ENCODE measurements at places on chromosomes 13 and 19.

DNA sequence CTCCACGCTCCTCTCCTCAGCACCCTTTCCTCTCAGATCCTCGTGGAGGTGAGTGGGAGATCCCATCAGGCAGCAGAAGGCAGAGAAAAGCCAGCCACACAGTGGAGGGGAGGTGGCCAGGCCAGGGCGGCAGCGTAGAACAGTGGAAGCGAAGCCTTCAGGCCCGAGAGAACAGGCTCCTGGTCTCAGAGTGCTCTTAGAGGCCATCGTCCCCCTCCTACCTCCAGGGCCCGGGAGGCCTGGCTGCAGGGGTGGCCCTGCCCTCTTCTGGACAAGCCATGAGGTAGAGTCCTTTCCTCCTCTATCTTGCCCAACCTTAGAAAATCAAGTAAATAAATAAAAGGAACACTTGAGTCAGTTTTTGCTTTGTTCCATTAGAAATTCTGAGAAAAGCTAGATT, 202.0 kb downstream of the KATNAL1 start:
- no peak overlapping the region for H3K27ac ChIP-seq
- no peaks in the 10 kb centered on the region for H3K4me1 ChIP-seq
- DNase-seq: no peak
- no peak overlapping the region for H3K4me3 ChIP-seq
- H3K27me3 ChIP-seq: no peaks in the 10 kb centered on the region

DNA sequence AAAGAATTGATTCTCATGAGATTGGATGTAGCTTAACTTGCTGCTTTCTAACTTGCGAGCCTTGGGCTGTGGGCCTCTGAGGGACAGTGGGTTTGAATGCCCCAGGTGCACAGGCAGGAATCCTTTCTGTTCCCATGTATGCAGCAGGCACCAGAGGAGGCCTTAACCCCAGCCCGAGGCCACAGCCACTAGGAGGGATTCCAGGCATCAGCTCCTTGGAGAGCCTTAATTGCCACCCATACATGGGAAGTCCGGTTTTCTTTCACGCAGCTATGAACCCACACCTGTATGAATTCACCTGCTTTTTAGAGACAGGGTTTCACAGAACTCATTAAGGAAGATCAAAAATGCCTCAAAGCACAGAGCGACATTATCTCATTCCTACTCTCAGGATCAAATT, 117.9 kb downstream of the CRYL1 start:
- peaks cover 5% of the 10 kb centered on the region for H3K36me3 ChIP-seq
- no peaks in the 10 kb centered on the region for H3K27me3 ChIP-seq
- no peak overlapping the region for H3K4me3 ChIP-seq
- no peak overlapping the region for H3K27ac ChIP-seq

GRCh38 chr19:5897189-5897969, 6.2 kb downstream of the NDUFA11 start:
- H3K27ac ChIP-seq: peak overlapping the region; percentile 44
- H3K36me3 ChIP-seq: peaks cover 51% of the 10 kb centered on the region

DNA sequence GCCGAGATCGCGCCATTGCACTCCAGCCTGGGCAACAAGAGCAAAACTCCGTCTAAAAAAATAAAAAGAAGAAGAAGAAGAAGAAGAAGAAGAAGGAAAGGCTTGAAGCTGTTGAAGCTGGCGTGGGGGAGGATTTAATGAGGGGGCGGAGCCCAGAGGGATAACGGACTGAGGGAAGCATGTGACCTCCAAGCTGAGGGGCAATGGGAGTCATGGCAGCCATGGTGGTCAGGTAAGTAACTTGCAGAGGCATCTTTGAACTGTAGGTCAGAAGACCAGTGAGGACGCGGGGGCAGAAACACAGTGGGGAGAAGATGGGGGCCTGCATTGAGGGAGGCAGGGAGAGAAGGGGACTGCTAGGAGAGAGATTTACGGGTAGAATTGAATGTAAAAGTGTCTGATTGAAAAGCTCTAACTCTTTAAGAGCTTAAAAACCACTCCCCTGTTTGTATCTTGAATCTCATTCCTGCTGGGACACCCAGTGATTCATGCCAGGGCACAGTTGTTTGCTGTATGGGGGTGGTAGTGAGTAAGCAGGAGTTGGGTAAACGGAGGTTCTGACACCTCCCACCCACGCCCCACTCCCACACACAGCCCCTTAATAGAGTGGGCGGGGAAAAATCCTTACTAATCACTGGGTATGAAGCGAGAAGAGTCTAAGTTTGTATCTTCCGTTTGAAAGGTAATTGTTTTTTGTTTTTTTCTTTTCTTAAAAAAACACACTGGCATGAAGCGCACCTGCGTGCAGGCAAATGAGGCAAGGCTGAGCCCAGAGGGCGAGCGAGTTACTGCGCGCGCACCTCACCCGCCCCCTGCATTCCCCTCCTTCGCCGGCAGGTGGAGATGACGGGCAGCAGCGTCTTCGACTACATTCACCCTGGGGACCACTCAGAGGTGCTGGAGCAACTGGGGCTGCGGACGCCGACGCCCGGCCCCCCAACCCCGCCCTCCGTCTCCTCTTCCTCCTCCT, 13.0 kb downstream of the TMEM160 start:
- peaks cover 23% of the 10 kb centered on the region for H3K4me1 ChIP-seq
- H3K27me3 ChIP-seq: peaks cover 18% of the 10 kb centered on the region
- peak overlapping the region; percentile 84 for H3K4me3 ChIP-seq

DNA sequence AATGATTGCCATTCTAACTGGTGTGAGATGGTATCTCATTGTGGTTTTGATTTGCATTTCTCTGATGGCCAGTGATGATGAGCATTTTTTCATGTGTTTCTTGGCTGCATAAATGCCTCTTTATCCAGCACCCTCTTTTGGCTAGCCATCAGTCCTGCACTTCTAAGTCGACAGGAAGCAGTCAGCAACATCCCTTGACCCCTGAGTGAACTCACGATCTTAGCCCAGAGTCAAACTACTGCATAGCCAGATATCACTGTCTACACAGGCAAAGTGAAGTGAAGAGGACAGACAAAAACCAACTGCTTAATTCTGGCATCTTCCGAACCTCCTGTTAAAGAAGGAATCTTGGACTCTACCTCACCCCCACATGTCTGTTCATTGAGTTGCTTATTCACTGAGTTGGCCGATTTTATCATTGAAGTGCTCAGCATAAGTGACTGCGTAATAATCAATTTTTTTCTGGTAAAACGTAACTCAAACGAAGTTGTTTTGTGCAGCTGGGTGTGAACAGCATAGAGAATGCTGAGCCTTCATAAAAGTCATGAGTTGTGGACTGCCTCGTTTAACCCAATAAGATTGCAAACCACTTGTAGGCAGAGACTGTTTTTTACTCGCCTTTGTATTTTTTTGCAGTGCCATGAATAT, 304.2 kb downstream of the COG6 start:
- H3K4me3 ChIP-seq: no peak overlapping the region
- H3K27ac ChIP-seq: no peak overlapping the region
- no peak for DNase-seq

- peak overlapping the region; percentile 50 for H3K4me3 ChIP-seq
- H3K27ac ChIP-seq: peak overlapping the region; percentile 91
- peaks cover 77% of the 10 kb centered on the region for H3K4me1 ChIP-seq
- H3K36me3 ChIP-seq: peaks cover 76% of the 10 kb centered on the region
Observed at GRCh38 chr13:106560821-106561220, 7.1 kb downstream of the ARGLU1 start.

DNA sequence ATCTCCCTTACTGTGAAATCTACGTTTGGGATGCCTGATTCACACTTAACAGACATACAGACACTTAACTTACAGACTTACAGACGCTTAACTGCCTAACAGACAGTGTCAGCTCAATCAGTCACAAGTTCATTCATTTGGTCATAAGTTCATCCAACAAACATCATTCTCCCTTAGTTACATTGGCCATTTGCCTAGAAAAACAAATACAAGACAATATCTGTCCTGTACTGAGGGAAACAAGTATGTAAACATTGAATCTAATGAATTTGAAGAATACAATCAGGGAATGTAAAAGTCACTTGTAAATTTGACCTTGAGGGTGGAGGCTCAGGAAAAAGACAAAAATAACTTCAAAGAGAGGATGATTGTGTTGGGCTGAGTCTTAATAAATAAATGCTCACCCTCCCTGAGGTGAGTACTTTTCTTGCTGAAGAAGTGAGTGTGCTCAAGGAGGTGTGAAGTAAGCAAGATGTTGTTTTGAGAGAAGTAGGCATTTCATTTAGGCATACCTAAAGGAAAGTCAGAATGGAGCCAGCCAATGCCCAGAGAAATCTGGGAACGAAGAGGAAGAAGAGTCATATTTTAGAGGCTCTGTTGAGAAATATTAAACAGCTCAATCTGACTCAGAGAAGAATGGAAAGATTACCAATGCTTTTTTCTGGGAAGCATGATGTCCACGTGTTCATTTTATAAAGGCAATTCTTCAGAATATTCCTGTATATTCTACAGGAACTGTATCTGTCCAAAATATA, 958.4 kb upstream of the SLC10A2 start:
- H3K36me3 ChIP-seq: no peaks in the 10 kb centered on the region
- H3K27ac ChIP-seq: no peak overlapping the region
- DNase-seq: no peak

DNA sequence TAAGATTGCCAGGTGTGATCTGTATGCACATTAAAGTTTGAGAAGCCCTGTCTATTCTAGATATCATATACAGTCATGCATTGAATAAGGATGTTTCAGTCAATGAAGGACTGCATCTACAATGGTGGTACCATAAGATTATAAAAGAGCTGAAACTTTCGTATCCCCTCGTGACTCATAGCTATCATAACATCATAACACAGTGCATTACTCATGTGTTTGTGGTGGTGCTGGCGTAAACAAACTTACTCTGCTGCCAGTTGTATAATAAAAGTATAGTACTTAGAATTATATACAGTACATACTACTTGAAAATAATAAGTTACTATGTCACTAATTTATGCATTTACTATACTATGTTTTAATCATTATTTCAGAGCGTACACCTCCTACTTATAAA, 489.3 kb downstream of the GPC6 start:
- no peak for DNase-seq
- no peak overlapping the region for H3K27ac ChIP-seq
- no peaks in the 10 kb centered on the region for H3K36me3 ChIP-seq
- no peaks in the 10 kb centered on the region for H3K27me3 ChIP-seq
- H3K4me1 ChIP-seq: no peaks in the 10 kb centered on the region
- no peak overlapping the region for H3K4me3 ChIP-seq

- H3K27me3 ChIP-seq: peaks cover 65% of the 10 kb centered on the region
- H3K27ac ChIP-seq: no peak overlapping the region
- H3K4me1 ChIP-seq: peaks cover 17% of the 10 kb centered on the region
- H3K36me3 ChIP-seq: no peaks in the 10 kb centered on the region
- DNase-seq: no peak
Observed at GRCh38 chr13:99966064-99966805, 5.3 kb downstream of the ZIC5 start.

GRCh38 chr19:33283589-33283988, 18.7 kb downstream of the CEBPA start:
- peaks cover 24% of the 10 kb centered on the region for H3K27me3 ChIP-seq
- no peak overlapping the region for H3K4me3 ChIP-seq
- H3K27ac ChIP-seq: no peak overlapping the region
- peaks cover 19% of the 10 kb centered on the region for H3K4me1 ChIP-seq
- no peaks in the 10 kb centered on the region for H3K36me3 ChIP-seq

DNA sequence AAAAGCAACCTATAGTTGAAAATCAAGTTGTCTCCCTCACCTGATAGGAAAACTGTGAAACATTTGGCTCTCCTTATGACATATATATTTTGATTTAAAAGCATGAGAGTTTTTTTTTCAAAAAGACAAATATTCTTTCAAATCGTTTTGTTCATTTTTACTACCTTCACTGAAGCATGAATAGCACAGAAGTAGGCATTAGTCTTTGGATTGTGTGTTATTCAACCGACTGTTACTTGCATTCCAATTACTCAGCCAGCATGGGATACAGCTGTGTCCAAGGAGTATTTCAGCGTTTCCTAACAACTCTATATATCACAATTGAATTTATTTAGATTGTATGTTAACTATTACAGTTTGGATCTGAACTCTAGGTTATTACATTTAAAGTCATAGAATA, 135.2 kb downstream of the PCDH9 start:
- no peaks in the 10 kb centered on the region for H3K36me3 ChIP-seq
- no peak for DNase-seq
- no peak overlapping the region for H3K4me3 ChIP-seq
- H3K27me3 ChIP-seq: no peaks in the 10 kb centered on the region
- no peaks in the 10 kb centered on the region for H3K4me1 ChIP-seq

DNA sequence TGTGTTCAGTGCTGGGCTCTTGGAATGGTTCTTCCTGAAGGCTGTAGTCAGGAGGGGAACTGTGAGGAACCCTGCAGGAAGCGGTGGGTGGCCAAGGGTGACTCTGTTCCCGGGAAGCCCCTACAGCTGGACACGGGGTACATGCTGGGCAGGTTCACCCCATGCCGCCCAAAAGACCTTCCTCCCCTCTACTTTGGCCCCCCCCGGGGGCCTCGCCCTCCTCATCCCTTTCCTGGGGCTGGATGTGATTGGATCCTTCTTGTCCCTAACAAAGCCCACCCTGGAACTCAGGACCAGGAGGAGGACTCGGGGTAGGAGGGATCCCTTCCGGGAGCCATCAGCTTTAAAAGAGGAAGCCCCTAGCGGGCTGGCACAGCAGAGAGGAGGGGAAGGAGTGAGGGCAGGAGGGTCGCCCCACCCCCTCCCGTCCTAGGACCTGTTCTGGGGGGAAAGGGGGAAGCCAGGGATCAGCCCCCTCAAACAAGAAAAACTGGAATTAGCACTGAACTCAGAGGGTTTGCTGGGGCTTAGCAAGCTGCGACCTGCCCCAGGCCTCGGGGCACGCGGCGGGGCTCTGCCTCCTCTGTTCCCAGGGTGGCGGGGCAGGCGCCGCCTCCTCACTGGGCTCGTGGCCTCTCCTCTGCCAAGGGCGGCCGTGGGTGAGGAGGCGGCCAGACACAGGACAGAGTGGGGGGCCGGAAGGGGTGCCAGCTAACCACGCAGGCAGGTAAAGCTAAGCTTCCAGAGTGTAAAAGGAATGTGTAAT, 4.0 kb downstream of the CEBPA start:
- H3K4me3 ChIP-seq: no peak overlapping the region
- H3K27me3 ChIP-seq: peaks cover 56% of the 10 kb centered on the region
- H3K27ac ChIP-seq: no peak overlapping the region
- H3K4me1 ChIP-seq: peaks cover 3% of the 10 kb centered on the region

DNA sequence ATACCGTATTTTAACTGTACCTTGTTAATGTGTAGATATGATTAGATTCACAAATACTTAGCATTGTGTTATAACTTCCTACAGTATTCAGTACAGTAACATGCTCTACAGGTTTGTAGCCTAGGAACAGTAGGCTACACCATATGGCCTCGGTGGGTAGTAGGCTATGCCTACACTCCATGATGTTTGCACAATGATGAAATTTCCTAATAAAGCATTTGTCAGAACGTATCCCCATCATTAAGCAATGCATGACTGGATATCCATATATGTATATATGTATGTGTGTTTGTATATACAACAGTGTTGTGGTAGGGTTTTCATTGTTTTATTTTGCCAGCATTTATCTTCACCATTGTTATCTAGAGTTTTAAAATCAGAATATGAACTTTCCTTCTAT, 119.4 kb downstream of the SLC7A1 start:
- DNase-seq: no peak
- no peaks in the 10 kb centered on the region for H3K36me3 ChIP-seq
- H3K27ac ChIP-seq: no peak overlapping the region
- H3K4me3 ChIP-seq: no peak overlapping the region

Measured in activated T-cell treated with anti-CD3 and anti-CD28 coated beads, Interleukin-2, amount 50 U/mL, for 24 hours (primary cell).